ENCODE measurements at places on chromosomes 5 and 9.

DNA sequence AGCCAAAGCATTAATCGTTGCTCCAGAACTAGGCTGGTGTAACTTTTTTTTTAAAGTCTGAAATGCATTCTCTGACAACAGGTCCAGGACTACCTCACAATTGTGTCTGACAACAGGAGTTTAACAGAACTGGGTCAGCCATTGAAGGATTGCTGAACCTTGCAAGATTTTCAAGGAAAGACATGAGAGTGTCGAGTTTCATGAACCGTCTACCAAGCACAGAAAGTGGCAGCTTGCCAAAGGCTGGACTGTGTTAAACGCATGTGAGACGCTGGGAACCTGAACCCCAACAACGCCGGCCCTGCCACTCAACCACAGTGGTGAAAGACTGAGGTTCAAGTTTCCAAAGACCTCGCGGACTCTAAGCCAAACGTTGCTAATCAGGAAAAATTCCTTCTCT, 79.1 kb downstream of the LHFPL2 start:
- no peak for DNase-seq

DNA sequence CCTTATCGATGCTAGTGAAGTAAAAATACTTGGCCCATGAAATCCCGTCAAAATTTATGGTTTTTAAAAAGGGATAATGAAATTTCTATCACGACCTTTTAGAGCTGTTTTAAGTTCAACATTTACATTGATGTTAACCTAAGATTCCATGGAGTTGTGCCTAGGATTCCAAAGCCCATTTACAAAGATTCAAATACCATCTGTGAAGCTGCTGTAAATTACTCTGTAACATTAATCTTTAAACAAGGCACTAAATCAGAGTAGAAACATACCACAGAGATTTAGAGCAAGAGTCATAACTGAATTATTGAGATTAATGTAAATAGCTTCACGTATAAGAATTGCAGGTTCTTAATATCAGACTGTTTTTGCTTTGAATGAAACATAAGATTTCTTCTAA, 17.7 kb downstream of the POU5F2 start:
- no peak for DNase-seq

DNA sequence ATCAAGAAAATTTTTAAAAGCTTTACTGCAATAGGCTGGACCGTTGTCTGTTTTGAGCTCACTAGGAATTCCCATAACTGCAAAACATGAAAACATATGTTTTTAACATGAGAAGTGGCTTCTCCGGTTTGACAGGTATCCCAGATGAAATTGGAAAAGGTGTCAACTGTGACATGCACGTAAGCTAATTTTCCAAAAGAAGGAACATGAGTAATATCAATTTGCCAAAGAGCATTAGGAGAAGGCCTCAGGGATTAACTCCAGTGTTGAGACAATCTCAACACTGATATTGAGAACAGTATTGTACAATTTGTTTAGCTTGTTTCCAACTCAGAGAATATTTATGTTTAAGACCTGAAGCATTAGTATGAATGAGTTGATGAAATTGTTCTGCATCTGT, 215.5 kb upstream of the KCNN2 start:
- DNase-seq = no peak

DNA sequence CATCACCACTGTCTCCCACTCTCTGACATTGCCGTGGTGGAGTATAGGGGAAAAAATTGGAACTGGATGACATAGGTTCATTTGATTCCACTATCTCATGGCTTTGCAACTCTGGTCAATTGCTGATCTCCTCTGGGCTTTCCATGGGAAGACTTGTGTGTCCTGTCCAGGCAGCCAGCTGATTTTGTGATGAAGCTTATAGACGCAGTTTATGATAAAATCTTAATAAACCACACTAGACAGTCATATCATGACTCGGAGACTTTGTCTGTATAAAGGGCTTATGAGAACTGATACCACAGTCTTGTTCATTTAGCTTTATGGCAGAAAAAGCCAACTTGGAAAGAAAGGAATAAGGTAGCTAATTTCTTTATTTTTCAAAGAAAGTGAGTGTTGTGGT, 296.5 kb downstream of the MAST4 start:
- no peak for DNase-seq

GRCh38 chr5:159017786-159018185, 81.9 kb downstream of the EBF1 start:
- DNase-seq = no peak

GRCh38 chr5:141617128-141617527, 1.7 kb downstream of the DIAPH1 start:
- DNase-seq = no peak

GRCh38 chr5:148374690-148375360, 8.9 kb upstream of the FBXO38 start:
- DNase-seq = no peak

DNA sequence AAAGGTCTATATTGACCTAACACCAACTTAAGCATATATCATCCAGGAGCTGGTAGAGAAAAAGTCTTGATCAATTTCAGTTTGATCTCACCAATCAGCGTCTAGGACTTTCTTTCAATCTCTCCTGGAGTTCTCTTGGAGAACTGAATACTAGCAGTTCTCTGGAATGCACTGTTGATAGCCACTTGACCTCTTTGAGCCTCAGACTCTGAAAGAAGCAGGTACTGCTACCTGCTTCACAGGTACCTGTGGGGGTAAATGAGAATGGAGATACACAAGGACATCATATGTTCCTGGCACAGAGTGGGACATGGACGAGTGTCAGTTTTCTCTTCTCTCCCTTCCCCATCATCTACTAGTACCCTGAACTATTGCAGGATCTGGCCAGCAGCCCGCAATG, 16.0 kb downstream of the CMYA5 start:
- no peak for DNase-seq

- DNase-seq = no peak
These were observed 20.7 kb upstream of the STARD4 start for GRCh38 chr5:111532886-111533582.

DNA sequence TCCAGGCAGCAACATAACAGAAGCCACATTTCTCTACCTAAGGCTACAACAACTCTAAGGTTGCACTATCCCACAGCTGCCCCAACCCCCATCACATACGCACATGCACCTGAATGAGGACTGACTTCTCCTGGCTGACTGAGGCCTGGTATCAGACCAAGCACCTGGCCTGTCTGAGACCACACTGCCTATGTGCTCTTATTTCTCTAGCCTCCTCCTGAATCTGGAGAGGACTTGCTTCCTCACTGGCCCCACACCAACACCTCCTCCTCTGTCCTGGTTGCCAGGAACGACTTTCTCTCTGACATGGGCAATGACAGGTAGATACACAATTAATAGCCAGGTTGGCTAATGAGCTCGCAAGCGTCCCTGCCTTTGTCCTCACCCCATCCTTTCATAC, 14.9 kb upstream of the VDAC1 start:
- no peak for DNase-seq

Data from T-helper 9 cell (primary cell).